Neural progenitor cell (in vitro differentiated cells): ENCODE measurements at places on chromosomes 13 and 19.
A peak's percentile ranks its signal among the peaks of the same experiment; 100 is the strongest.

GRCh38 chr19:57688011-57688763, 6.4 kb downstream of the ZNF551 start:
- DNase-seq: no peak

- DNase-seq: no peak
Measured at GRCh38 chr19:33424181-33424580, 50.7 kb downstream of the CEBPG start.

DNA sequence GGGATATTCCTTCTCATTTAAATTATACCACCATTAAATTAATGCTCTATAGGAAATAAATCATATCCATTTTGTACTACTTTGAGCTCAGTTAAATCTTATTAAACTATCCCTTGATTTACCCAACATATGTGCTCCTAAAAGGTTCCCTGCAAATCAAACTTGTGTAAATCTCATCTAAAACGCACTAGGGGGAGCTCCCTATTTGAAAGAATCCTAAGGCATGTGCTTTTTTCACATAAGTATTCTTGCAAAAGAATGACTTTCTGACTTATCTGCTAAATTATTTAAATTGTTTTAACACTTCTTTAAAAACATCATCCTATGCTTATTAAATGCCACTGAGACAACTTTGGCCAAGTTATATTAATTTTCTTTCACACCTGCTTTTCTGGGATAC, 7.9 kb downstream of the INTS6 start:
- DNase-seq: no peak

DNA sequence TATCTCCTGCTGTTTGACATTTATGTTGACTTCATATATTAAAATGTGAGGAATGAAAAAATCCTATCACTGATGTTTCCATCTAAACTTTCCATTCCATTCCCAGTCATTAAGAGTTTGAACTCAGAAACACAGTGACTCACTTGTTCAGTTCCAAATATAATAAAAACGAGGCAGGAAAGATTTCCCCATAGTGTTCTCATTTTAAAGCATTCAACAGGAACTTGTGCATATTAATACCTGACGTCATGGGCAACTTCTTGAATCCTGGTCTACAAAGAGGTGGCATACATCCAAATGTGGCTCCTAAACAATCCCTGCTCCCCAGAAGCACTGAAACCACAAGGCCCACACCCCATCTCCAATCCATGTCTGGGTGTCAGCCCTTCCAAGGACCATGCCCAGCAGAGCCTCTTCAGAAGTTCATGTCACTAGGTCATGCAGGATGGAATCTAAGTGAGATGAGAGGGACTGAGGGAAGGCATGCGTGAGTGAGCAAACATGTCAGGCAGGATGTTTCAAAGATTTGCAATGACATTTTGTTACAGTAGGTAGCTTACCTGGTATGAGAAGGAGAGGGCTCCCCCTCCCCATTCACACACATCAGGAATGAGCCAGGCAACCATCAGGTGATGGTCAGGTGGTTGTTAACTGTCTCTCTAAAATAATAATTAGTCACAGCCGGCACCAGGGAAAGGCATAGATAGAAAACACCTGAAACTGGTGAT, 9.4 kb upstream of the ERVV-2 start:
- no peak for DNase-seq

GRCh38 chr19:40750874-40751537, at the start of gene SNRPA:
SNRPA (plus strand) TSS chr19:40751203; CDS start chr19:40751409, 206 bp downstream.
- peak; percentile 100 for DNase-seq

DNA sequence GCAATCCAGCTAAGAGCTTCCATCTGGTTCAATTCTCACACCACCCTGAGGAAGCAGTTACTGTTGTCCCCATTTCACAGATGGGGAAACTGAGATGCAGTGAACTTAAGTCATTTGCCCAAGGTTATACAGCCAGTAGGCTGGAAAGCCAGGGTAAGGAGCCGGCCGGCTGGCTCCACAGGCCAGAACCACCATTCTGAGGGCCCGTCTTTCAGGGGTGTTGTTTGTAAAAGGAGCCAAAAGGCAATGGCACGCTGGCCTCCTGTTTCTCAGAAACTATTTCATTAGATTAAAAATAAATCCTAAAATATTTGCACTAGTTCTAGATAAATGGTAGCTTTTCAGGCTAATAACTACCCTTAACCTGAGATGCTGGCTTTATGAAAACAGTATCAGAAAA, 114.9 kb downstream of the CRYL1 start:
- no peak for DNase-seq

DNA sequence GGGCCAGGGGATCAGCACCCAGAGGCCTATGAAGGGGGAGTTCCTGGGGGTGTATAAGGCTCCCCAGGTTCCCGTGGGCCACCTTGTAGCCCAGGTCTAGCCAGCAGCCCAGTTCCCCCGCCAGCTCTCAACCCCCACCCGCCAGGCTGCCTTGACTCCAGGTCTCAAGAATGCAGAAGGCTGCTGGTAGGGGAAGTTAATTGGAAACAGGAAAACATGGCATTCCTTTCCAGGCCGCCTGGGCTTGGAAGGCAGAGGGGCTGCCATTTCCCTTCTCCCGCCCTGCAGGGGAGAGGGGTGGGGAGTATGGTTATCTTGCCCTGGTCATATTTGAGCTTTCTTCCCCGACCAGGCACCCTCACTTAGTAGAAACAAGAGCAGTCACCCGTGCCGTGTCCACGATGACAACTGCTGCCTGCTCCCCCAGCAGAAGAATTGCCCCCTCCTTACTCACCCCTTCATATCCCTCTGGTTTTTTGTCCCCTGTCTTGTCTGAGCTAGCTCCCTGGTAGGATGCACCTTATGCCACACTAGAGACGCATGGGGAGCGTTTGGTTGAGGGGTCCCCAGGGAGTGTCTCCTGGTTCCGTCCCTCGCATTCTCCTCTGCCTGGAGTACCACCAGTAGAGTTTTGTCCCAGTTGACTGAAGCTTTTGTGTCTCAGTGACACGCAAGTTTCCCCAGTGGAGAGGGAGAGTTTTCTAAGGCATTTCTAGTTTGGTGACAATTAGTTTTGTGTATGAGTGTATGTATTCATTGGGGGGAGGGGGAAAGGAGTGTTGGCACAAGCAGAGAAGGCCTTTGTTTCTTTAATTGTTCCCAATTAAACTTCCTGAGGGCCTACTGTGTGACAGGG, 4.5 kb downstream of the BICRA start:
- DNase-seq: peak; percentile 85

- DNase-seq: no peak
Measured at GRCh38 chr13:93146584-93147297, 79.9 kb upstream of the GPC6 start.

DNA sequence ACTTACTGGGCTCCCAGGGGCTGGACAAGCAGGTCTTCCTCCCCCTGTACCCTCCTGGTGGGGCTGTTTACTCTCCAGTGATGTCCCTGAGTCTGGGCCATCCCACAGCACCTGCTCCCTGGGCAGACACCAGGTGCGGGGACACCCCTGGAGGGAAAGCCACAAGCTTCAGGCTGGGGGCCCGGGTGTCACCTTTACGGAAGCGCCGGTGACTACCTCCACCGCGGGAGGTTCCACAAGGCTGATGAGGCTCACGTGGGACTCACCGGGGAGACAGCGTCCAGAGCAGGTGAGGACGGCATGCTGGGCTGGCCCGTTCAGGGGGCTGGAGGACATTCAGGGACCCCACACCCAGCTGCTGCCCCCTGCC, 24.9 kb downstream of the NFILZ start:
- DNase-seq: no peak

DNA sequence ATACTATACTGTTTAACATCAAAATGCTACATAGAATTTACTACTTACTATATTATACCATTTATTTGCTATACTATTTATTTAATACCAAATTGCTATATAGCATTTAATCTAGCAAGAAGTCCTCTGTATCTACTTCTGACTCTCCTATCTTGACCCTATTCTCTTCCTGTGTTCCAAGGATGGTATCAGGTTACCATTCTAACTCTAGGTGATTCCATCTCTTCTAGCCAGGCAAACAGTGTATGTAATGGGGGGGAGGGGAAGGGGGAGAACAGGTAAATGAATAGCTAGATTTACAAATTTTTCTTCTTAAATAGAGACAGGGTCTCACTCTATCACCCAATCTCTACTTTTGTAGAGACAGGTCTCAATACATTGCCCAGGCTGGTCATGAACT, 200.3 kb downstream of the DIAPH3 start:
- DNase-seq: no peak
